ENCODE measurements at places on chromosomes 4 and X.

DNA sequence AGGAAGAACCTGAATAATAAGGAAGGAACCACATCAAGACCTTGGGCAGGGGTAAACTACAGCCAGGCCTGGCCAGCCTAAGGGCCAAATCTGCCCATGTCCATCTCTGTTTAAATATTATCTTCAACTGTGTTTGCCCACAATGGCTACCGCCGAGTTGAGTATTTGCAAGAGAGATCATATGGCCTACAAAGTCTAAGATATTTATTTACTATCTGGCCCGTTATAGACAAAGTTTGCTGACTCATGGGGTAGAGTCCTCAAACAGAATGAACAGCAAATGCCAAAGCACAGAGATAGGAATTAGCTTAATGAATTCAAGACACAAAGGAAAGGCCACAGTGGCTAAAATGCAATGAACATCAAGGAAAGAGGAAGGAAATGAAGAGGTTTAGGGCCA, 44.8 kb downstream of the RPS6KA3 start:
- DNase-seq, result no peak

DNA sequence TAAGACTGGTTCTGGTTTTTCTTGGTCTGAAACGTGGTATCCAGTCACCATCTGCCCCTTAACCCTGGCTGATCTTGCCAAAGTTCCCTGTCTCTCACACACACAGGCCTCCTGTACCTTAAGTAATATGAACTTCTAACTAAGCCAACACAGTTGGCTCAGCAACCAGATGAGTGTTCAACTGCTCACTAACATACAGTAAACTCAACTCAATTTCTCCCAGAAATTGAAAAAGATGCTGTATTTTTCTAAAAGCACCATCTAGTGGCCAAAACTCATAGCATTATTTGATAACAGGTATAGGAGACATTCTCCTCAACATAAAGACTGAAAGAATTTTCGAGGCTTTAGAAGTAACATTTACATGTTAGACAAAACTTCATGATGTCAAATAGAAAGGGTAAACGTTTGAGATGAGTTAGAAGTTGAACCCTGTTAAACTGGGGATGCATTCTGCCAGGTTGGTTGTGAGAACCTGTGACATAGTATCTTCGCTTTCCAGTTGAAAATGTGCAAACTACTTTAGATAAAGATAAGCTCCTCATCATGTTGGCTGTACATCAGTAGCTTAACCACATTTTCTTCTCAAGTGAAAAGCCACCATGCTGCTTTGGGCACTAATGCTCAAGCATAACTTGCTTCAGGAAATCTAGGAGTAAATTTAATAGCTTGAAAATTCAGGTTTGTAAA, 31.2 kb downstream of the CCNI start:
- no peak for DNase-seq

- DNase-seq, result no peak
Measured at GRCh38 chr4:139035650-139036049, 20.1 kb downstream of the NOCT start.

DNA sequence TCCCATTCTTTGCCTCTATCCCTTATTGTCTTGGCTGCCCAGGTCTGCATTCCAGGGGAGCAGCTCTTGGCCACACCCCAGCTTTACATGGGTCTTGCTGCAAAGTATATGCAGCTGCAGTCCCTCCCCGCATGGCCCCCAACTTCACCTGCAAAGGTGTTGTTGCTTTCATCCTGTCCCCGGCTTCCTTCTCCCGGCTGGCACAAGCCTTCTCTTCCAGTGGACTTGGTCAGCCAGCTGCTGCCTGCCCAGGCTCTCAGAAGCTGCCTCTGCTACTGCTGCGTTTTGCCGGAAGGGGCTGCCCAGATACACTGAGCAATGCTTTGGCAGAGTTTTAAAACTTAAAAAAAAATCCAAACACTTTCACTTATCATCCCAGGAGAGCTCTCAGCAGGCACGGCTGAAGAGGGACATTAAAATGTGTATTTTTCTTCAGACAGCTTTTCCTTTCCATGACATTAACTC, 121.2 kb upstream of the PDLIM3 start:
- DNase-seq, result no peak

DNA sequence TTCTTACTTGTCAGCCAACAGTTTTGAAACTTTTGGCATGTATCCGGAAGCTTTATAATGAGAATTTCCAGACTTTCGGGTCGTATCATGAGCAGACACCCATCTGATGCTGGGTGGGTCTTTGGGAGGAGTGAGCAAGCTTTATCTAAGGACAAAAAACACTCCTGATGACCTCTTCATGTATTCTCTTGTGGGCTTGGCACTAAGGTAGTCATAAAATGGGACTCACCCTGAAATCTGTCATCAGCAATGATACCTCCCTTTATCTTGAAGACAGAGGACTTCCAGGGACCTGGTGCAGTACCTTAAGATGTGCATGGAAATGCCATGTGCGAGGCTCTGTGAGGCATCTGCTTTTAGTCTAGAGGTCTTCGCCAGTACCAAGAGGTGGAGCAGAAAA, 346.3 kb upstream of the PPARGC1A start:
- DNase-seq, result no peak

DNA sequence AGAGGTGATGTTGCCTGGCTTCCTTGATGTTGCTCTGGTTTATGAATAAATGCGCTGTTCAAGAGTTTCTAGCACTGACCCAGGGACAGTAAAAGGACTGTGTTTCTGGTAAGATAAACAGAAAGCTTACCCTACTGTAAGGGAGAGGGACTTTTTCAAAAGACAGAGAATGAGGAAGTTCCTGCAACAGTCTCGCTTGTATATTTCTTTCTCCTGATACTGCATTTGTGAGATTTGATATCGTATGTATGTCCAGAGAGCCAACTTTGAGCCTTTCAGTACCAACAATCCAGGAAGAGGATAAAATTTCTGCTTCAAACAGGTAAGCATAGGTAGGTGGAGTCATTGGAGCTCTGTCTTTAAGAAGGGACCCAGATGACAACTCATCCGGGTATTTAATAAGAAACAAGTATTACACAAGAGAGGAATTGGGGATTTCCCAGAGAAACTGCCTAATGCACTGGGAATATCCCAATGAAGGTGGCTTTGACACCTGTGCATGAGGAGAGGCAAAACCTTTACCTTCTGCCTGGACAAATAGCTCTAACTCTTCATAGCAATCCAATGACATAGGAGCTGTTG, 773 bp downstream of the DAPP1 start:
- no peak for DNase-seq
